Activated CD4-positive, alpha-beta T cell treated with anti-CD3 and anti-CD28 coated beads for 36 hours (primary cell): ENCODE measurements at places on chromosomes 12 and 14. TPM values are rescaled to one million over a fixed set of nuclear protein-coding genes. Genes with fewer than 3 reads are reported as not detected.
A peak's percentile ranks its signal among the peaks of the same experiment; 100 is the strongest.

DNA sequence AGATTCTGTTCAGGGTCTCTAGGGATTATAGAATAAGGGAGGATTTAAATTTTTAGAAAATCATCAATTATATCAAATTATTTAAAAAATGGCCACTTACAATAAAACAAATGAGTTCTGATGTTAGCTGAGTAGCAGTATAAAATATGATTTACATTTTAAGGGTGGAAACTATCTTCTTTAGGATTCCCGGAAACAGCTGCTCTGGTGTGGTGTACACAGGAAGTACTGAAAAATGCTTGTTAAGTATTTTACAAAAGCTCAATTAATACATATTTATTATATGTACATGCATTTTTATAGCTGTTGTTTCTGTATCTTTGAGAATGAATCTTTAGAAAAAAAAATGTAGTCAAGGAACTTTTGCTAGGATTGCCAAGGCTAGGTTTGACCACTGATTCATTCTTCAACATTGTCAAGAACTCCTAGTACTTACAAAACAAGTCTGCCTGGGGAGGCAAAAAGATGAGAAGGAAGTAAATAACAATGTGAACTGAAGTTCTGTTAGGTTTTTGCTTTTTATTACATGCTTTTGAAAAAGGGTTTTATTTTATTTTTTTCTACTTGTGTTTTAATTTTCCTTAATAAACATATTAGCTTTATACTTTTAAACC lies 48.0 kb downstream of the ARF6 start:
- peaks cover 29% of the 10 kb centered on the region for H3K36me3 ChIP-seq
- no peak overlapping the region for H3K4me3 ChIP-seq
- H3K27me3 ChIP-seq: no peaks in the 10 kb centered on the region
- peak overlapping the region; percentile 68 for H3K27ac ChIP-seq
- DNase-seq: no peak

DNA sequence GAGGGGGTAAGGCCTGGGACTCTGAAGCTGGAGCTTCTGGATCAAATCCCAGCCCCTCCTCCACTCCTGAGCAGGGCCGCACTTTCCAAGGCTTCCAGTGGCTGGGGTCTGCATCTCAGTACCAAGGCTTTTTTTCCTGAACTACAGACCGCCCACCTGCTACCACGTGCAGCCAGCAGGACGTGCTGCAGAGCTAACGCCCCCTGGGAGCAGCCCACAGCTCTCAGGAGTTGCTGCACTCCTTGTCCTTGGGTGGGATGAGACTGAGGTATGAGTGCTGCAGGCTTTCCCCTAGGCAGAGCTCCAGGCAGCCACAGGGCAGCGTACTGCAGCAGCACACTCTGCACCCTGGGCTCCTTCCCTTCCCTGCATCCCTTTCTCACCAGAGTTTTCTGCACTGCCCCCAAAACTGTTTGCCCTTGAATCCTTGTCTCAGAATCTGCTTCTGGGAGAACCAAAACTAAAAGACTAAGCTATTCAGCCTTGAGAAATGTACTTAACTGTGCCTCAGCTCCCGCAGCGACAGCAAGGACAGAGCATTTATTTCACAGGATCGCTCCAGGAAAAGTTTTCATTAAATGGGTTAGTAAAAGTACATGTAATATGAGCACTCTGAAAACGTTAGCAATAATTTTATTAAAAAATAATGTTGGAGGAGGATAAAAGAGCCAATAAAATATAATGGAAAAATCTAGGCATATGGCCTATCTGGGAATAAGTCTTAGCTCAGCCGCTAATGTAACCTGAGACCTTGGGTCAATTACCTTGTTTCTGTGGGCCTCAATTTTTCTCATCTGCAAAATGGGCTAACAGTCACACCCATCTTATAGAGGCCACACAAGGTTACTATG lies 25.5 kb downstream of the RBM19 start:
- H3K4me1 ChIP-seq: no peaks in the 10 kb centered on the region
- H3K4me3 ChIP-seq: no peak overlapping the region
- no peaks in the 10 kb centered on the region for H3K27me3 ChIP-seq

DNA sequence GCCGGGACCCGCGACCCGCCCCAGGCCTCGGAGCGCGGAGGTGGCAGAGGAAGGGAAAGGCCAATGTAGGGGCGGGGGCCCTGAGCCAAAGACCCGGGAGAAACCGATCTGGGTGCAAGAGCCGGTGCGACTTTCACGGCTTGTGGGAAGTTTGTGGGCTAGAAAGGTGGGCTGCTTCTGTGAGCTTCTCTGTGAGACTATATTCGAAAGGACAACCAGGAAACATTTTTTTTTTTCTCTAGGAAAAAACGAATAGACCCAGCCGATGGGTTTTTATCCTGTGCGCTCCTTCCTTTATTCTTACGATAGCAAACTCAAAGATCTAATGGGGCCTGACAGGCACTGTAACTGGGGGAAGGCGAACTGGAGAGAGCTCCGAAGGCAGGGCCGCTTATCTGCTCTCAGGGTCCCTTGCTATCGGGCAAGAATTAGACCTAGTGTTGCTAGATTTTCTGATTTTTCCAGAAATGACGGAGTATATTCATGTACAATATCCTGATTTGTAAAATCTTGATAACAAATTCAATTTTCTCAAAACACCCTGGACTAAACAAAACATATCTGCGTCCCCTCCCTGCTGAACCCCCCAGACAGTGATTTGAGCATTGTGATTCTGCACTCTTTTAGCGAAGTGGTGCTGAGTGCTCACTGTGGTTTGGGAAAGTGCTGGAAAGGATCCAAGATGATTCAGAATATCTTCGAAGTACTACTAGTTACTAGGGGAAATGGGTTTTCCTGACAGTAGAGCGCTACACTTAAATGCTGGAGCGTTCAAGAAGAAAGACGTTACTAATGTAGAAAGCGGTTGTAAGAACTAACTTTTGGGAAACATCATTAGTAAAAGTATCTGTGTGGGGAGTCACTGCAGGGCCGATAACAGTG lies 563 bp upstream of the STXBP6 start:
- H3K36me3 ChIP-seq: no peaks in the 10 kb centered on the region
- peaks cover 7% of the 10 kb centered on the region for H3K4me1 ChIP-seq
- H3K4me3 ChIP-seq: peak overlapping the region; percentile 41
- DNase-seq: no peak
- no peak overlapping the region for H3K27ac ChIP-seq

- no peak for DNase-seq
- H3K4me3 ChIP-seq: no peak overlapping the region
- H3K36me3 ChIP-seq: no peaks in the 10 kb centered on the region
- no peak overlapping the region for H3K27ac ChIP-seq
- no peaks in the 10 kb centered on the region for H3K27me3 ChIP-seq
- no peaks in the 10 kb centered on the region for H3K4me1 ChIP-seq
Observed at GRCh38 chr14:39768589-39768988, 336.4 kb upstream of the FBXO33 start.

DNA sequence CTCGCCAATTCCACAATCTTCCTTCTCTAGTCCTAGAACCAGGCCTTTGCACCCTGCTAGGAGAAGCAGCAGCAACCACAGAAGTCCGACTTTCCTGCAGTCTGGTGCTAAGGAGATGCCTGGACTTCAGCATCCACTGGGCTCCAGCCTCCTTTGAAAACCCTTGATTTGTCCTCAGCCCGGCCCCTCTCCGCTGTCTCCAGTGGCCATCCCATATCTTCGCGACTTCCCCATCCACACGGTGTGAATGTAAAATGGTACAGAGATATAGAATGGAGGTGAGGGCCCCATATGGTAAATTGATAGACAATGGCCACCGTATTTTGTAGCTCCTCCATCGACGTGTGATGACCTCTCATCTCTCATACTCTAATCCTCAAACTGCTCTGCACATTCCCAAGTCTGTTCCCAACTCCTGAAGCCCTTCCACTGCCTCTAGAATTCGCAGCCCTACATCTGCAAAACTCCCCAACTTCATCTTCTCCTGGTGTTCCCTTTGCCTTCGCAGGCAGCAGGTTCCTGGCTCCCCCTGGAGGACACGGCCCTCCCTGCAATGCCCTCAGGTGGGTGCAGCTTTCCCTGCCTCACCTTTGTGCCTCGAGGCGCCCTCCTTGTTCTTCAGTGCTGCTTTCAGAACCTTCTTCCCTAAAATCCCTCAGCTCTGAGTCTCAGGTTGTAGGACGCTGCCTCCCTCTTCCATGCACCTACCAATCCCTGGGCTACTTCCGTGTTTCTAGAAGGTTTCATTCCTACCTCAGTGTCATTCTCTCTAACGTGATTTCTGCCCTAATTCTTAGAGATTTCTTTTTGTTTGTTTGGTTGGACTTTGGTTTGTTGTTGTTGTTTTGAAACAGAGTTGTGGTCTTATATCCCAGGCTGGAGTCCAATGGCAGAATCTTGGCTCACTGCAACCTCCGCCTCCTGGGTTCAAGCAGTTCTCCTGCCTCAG lies 36.7 kb downstream of the TMBIM6 start:
- H3K27me3 ChIP-seq: peaks cover 10% of the 10 kb centered on the region
- peaks cover 14% of the 10 kb centered on the region for H3K4me1 ChIP-seq
- no peaks in the 10 kb centered on the region for H3K36me3 ChIP-seq
- H3K27ac ChIP-seq: no peak overlapping the region
- no peak overlapping the region for H3K4me3 ChIP-seq

DNA sequence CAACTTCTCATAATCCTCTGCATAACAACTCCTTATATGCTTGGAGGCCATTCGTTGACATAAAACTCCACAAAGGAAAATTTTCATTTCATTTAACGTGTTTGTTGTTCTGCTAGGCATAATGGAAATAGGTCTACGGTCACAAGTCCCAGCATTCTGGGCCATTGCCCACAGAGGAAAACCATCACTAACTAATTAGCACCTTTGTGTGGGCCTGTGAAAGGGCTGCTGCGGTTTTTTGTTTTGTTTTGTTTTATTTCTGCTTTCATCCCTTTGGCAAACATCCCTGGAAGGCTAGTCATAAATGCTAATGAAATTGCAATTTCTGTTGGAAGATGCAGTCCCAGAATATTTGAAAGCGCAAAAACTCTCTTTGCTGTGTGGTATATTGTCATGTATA lies 180.3 kb downstream of the RMST start:
- H3K27me3 ChIP-seq: no peaks in the 10 kb centered on the region
- no peak for DNase-seq
- H3K36me3 ChIP-seq: no peaks in the 10 kb centered on the region
- H3K4me1 ChIP-seq: no peaks in the 10 kb centered on the region
- H3K27ac ChIP-seq: no peak overlapping the region

GRCh38 chr12:112684742-112685141 lies 106.8 kb upstream of the RPH3A start:
- no peaks in the 10 kb centered on the region for H3K4me1 ChIP-seq
- H3K4me3 ChIP-seq: no peak overlapping the region
- no peak overlapping the region for H3K27ac ChIP-seq
- no peaks in the 10 kb centered on the region for H3K36me3 ChIP-seq
- DNase-seq: no peak

DNA sequence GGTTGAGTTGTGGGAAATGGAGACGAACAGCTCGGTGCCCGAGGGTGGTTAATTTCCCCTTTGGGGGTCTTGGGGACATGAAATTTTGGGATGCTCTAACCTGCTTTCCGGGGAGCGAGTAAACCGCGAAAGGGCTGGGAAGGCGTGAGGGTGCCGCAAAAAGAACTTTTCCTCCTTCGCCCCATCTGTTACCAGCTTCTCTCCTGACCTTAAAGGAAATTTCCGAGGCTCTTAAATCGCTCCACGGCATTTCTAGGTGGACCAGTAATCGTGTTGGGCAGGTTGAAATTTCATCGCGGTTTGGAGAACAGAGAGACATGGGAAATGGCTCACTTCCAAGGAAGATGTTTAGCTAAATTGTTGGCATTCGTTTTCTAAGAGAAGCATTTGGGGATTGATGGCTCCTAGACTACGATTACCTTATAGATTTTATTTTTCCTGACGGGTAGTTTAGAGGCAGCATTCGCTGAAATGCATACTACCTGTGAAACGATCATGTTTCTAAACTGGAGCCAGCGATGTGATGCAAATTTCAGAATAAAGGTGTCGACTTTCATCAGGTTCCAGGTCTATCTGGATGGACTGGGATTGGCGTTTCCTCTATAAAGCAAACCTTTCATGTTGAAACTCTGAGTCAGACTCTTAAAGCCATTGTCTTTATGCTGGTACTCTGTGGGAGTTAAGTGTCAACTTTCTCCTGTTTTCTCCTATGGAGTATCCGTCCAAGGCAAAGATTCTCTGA lies 414.5 kb downstream of the PCNX1 start:
- peaks cover 9% of the 10 kb centered on the region for H3K36me3 ChIP-seq
- H3K4me3 ChIP-seq: peak overlapping the region; percentile 92
- peak overlapping the region; percentile 89 for H3K27ac ChIP-seq
- no peaks in the 10 kb centered on the region for H3K27me3 ChIP-seq
- H3K4me1 ChIP-seq: peaks cover 51% of the 10 kb centered on the region
- DNase-seq: peak; percentile 16

DNA sequence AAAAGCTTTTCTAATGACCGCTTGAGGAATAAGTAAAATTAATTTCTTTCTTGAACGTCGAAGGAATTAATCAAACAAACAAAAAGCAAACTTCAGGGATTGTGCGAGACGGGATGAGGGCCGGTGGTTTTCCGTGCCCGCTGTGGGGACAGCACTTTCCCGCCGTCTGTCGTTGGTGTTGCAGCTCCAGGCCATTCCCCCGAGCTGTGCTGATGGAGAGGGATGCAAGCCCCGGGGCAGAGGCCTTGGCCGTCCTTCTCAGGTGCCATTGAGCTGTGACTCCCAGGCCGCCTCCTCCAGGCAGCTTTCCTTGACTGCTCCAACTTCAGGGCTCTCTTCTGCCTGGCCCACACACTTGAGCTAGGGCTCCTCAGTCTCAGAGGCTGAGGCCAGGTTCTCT lies 109.0 kb upstream of the C14orf180 start:
- H3K27me3 ChIP-seq: peaks cover 5% of the 10 kb centered on the region
- H3K36me3 ChIP-seq: no peaks in the 10 kb centered on the region
- H3K4me1 ChIP-seq: no peaks in the 10 kb centered on the region
- DNase-seq: no peak

DNA sequence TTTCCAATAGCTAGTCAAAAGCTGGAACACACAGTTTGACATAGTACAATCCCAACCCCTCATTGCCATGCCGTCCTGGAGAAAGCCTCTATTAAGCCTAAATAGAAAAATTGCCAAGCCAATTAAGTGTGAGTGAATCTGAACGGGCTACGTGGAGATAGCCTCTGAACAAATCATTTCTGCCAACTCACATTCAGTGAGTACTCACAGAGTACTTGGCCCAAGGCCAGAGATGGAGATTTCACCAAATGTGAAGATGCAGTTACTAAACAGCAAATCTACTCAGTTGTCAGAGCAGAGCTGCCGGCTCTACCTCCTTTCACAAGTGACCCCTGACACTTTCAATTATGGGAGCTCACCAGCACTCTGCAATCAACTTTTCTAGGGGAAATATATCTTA lies 350.0 kb downstream of the GALC start:
- H3K27me3 ChIP-seq: no peaks in the 10 kb centered on the region
- no peaks in the 10 kb centered on the region for H3K36me3 ChIP-seq
- no peak for DNase-seq
- no peak overlapping the region for H3K27ac ChIP-seq

GRCh38 chr14:91352053-91352452 lies 65.6 kb downstream of the CCDC88C start:
- peak overlapping the region; percentile 92 for H3K27ac ChIP-seq
- peaks cover 20% of the 10 kb centered on the region for H3K36me3 ChIP-seq
- H3K4me1 ChIP-seq: peaks cover 94% of the 10 kb centered on the region
- H3K4me3 ChIP-seq: peak overlapping the region; percentile 65
- H3K27me3 ChIP-seq: no peaks in the 10 kb centered on the region

- no peaks in the 10 kb centered on the region for H3K36me3 ChIP-seq
- no peak for DNase-seq
- H3K4me1 ChIP-seq: no peaks in the 10 kb centered on the region
- H3K27me3 ChIP-seq: no peaks in the 10 kb centered on the region
Observed at GRCh38 chr12:50353869-50354593, 42.4 kb downstream of the FAM186A start.

- H3K4me1 ChIP-seq: peaks cover 61% of the 10 kb centered on the region
- no peaks in the 10 kb centered on the region for H3K27me3 ChIP-seq
- peak within 1 kb of the TSS; percentile 99 for H3K27ac ChIP-seq
- peak; percentile 92 for DNase-seq
- peaks cover 25% of the 10 kb centered on the region for H3K36me3 ChIP-seq
Observed at GRCh38 chr12:108633534-108634248, at the start of gene SELPLG. Gene SELPLG (minus strand): TSS chr12:108633894. CDS start chr12:108624307, 9,587 bp downstream.

Gene KRT79
- 0.16 TPM for total RNA-seq

Gene RILPL2
- 12.1 TPM for total RNA-seq

Gene CRIP1
- 186 TPM for total RNA-seq

Gene FAM222A
- 0.53 TPM for total RNA-seq
